Skeletal muscle cell (primary cell): ENCODE measurements at places on chromosomes 1 and 21.

GRCh38 chr1:89600451-89601224 lies 32.3 kb upstream of the LRRC8C start:
- DNase-seq, result no peak

DNA sequence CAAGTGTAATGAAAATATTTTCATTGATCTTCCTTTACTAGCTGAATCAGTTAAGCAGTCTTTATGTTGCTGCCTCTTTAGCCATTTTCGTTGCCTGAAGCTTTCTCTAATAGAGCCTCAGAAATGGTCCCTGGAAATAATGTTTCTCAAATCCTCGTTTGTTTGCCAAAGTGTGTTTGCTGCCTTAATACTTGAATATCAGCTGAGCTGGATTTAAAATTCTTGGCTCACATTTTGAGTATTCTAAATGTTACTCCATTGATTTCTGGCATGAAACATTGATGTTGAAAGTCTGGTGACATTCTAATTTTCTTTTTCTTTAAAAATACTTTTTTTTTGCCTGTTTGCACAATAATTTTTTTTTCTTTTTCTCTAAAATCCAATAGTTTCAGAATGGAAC lies 84.6 kb upstream of the SERBP1 start:
- DNase-seq, result no peak

- no peak for DNase-seq
Measured at GRCh38 chr1:21749859-21750468, 33.0 kb downstream of the USP48 start.

DNA sequence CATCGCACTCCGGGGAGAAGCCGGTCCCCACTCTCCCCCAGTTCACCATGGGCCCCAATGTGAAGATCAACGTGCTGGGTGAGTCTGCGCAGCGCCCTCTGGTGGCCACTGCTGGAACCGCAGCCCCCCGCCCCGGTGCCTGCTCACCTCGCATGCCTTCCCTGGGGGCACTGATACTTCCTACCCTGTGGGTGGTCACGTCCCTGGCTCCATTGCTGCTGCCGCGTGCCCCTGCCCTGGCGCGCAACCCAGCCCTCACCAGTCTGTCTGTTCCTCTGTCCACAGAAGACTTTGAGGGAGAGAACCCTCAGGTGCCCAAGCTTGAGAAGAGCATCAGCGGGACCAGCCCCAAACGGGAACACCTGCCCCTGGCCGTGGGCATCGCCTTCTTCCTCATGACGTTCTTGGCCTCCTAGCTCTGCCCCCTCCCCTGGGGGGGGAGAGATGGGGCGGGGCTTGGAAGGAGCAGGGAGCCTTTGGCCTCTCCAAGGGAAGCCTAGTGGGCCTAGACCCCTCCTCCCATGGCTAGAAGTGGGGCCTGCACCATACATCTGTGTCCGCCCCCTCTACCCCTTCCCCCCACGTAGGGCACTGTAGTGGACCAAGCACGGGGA lies 7.6 kb downstream of the EFNA3 start:
- DNase-seq, result no peak

- DNase-seq, result no peak
Measured at GRCh38 chr1:65253800-65254319, 55.5 kb upstream of the DNAJC6 start.

GRCh38 chr1:160083968-160084770 lies 2.8 kb downstream of the KCNJ9 start:
- no peak for DNase-seq

DNA sequence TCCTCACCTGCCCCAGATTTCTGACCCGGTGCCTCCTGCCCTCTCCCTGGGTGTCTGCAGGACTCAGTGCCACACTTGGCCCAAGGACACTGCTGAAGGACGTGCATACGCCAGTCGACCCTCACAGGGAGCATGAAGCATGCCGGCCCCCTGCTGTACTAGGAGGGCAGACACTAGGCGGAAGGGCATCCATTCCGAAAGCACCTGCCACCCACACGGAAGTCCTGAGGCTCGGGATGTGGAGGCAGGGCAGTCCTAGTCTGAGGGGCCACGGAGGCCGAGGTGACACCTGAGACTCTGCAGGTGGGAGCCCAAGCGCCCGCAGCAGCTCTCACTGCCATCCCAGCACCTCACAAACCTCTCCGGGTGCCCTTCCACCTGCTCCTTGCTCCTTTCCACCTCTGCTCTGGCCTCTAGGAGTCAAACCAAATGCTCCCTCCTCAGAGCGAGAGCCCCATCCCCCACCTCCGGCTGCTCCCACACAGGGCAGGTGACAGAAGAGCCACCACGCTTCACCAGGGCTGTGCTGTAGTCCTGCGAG lies 2.4 kb downstream of the NPHP4 start:
- no peak for DNase-seq

DNA sequence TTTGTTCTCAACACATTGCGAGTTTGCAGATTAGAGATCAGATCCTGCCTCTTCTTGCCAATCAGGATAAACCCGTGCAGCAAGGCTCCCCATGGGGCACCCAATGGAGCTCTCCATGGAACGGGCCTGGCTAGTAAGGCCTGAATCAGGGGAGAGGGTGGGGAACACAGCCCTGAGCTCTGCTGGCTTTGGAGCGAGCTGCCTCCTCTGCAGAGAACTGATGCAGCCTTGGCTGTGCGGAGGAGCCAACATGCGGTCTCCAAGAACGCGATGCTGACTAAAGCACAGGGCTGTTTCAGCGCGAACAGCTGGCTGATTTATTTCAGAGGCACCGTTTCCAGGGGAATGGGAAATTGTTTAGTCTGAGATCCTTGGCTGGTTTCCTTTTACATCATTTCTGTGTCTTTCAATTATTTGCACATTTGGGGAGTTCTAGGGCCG lies 139.7 kb downstream of the TSEN15 start:
- DNase-seq, result peak; percentile 79

DNA sequence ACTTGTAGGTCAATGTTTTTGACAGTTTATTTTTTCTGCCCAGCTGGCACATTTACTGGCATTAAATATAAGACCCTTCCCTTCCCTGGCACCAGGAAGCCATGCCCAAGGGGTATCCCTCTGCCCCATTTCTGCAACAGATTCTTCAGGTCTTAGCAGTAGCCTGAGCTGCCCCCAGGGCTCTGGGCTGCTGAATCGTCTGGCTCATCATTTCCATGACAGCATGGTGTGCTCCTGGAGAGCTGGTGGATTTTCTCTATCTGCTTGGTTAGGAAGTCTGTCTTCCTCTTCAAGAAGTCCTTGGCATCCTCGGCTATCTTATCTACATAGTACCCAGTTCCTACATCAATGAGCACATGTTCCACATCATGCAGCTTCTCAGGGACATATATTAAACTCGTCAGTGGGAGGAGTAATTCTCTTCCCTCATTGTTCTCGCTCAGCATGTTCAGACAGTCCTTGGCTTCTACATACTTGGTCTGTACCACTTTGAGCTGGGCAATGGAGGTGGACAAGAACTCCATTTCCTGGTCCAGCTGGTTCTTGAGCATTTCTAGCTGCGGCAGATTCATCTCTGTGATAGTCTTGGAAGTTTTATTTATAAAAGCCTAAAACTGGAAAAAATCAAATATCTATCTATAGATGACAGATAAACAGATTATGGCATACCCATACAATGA lies 23.5 kb downstream of the MIA3 start:
- no peak for DNase-seq

- no peak for DNase-seq
Measured at GRCh38 chr1:245876586-245876985, 630.5 kb downstream of the SMYD3 start.
